ENCODE measurements at places on chromosomes 13 and 19. TPM values are rescaled to one million over a fixed set of nuclear protein-coding genes. Genes with fewer than 3 reads are reported as not detected.

The MADCAM1 gene
- total RNA-seq: 0.59 TPM

The LRRC25 gene
- not detected for total RNA-seq

The ZNF587B gene
- total RNA-seq: 20.0 TPM

The KLK4 gene
- not detected for total RNA-seq

The KCNJ14 gene
- 6.5 TPM for total RNA-seq

The C1QTNF9 gene
- not detected for total RNA-seq

The ANKRD24 gene
- total RNA-seq: 10.9 TPM

The ONECUT3 gene
- total RNA-seq: not detected

The ZNF555 gene
- total RNA-seq: 4.8 TPM

The SCGB2B2 gene
- 0.28 TPM for total RNA-seq

The PRR22 gene
- 6.5 TPM for total RNA-seq

The SIGLEC14 gene
- total RNA-seq: not detected

- peak; percentile 61 for DNase-seq
These were observed 8.1 kb upstream of the SEMA6B start for GRCh38 chr19:4567584-4568071.

DNA sequence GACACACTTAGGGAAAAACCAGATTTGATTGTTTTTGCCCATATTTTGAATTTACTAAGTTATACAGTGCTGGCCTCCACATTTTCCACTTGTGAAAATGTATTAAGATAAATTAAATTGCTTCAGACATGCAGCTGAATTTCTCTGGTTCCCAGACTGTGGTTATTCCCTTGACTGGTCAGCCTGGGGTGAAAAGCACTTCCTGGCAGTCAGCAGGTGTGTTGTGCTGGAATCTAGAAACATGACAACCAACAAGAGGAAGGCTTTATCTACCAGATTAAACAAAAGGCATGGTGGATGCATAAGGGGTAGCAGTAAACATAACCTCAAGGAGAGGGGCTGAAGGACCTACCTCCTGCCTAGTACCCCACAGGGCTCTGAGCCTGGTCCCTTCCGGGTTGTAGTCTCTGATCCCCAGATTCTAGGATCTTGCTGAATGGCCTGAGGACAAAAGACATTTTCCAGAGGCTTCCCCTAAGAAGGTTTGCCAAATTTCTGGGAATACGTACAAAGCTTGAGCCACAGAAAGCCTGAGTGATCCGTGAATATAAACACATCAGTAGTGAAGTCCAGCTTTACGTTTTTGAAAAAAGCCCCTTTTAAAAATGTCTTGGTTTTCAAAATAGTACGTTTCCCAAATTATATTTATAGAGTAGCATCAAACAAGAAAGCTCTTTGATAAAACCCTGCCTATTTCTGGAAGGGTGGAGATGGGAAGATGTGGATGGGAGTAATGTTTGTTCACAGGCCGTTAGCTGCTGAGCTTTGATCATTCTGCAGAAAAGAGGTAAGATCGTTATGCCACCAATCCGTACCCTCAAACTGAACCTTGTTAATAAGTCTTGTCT is 133.4 kb downstream of the LACC1 start:
- DNase-seq: no peak

GRCh38 chr13:75135325-75135825 is 346.6 kb downstream of the TBC1D4 start:
- DNase-seq: peak; percentile 9

- DNase-seq: no peak
These were observed 1270.8 kb downstream of the PCDH9 start for GRCh38 chr13:65959305-65959704.

GRCh38 chr13:33015791-33016323 is 366 bp upstream of the KL start:
- DNase-seq: no peak

DNA sequence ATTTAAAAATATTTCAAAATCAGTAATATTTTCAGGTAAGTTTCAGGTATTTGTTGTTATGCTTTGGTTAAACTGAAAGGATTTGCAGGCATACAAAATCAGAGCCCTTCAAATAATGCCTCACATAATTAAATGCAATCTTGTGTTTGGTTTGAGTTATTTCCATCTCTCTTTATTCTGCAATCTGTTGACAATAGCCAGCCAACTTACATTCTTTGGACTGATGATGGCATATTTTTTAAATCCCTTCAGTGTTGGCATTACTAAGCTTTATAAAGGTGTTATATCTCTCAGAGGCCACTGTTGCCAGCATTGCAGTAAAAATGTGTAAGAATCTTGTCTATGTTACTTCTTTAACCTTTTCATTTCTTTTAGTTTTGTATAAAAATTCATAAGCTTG is 257.2 kb upstream of the RFC3 start:
- no peak for DNase-seq

- no peak for DNase-seq
These were observed 12.7 kb downstream of the SPINT2 start for GRCh38 chr19:38276942-38277517.

DNA sequence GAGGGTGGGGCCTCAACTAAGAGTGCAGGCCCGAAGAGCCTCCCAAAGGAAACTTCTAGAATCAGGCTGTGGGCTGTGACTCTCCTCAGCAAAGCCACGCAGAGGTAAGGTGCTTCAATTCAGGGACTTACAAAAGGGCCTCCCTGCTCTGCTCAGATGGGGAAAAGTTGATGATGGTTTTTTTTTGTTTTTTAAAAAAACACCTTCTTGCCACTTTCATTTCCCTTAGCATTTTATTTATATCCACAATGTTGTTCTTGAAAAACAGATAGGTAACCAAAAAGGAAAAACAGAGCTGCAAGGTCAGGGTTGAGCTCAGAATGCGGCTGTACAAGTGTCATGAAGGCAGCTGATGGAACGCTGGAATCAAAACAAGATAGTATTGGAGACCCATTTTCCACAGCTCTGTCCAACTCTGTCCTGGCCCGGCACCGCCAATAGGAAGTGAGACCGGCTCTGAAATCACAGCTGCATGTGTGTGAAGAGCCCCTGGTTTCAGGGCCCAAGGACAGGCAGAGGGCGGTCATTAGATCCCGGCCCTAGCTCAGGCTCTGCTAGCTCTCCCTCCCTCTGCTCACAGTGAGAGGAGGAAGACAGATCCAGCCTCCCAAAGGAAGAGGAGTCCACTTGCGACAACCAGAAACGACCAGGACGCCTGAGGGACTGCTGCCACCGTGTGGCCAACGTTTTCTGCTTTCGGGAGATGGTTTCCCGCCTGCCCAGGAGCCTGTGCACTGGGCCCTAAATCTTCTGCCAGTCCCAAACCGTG is 58.3 kb downstream of the KLF2 start:
- DNase-seq: peak; percentile 78

DNA sequence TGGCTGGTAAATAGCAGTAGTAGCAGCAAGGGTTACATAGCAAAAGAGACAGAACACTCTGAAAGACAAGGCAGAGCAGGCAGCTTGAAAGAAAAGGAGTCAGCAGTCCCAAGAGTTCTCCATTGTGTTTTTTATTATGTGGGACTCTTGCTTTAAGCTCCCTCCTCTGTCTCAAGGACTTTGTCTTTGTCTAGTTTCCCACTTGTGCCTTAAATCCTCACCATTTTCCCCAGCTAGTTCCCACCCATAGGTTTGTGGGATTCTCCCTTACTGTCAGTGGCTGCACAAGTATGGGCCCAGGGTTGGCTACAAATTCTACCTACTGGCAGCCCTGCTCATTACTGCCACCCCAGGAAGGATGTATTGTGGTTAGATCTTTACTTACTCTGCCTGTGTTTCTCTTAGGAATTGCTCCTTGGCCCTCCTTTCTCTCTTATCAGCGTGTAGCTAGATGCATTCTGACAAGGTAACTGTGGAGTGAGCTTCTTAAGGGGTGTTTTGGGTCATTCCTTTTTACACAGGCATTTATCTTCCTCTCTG is 413.4 kb upstream of the PCDH9 start:
- DNase-seq: no peak

DNA sequence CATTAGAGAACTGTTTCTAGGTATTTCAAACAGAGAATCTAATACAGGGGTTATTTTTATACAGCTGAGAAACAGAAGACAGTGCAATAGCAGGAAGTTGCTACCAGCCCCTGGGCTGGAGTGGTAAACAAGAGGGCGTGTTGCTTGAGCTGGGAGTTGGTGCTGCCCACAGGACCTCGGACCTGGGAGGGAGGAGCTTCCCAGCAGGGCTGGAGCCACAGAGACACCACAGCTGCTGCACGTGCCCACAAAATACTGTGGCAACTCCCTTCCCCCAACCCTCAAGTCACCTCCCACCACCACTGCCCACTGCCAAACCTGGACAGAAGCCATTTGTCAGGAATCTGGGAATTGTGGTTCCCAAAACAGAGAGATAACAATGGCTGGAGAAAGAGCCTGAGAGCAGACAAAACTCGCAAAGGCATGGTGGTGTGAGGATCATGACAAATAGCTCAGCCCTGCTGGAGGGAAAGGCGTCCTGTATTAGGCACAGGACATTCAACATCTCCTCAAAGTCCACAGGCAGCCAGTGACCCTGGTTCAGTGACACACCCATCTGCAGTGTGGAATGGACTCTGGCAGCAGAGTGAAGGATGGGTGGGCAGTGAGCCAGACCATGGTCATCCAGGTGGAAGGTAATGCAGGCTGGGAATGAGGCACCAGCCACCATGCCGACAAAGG is 57.2 kb downstream of the SPATA13 start:
- no peak for DNase-seq

- peak; percentile 76 for DNase-seq
These were observed at the start of gene ZNF69 for GRCh38 chr19:11887611-11888531. TSS of gene ZNF69 (plus strand) at chr19:11887782. CDS start at chr19:11887924, 142 bp downstream.

GRCh38 chr13:58579468-58579867 is 947.9 kb downstream of the PCDH17 start:
- DNase-seq: no peak

- no peak for DNase-seq
These were observed 6.0 kb upstream of the KXD1 start for GRCh38 chr19:18551631-18552030.

GRCh38 chr19:541699-542098 is 2.2 kb upstream of the GZMM start:
- no peak for DNase-seq

GRCh38 chr13:39411511-39411910 is 191.5 kb downstream of the LHFPL6 start:
- DNase-seq: no peak

DNA sequence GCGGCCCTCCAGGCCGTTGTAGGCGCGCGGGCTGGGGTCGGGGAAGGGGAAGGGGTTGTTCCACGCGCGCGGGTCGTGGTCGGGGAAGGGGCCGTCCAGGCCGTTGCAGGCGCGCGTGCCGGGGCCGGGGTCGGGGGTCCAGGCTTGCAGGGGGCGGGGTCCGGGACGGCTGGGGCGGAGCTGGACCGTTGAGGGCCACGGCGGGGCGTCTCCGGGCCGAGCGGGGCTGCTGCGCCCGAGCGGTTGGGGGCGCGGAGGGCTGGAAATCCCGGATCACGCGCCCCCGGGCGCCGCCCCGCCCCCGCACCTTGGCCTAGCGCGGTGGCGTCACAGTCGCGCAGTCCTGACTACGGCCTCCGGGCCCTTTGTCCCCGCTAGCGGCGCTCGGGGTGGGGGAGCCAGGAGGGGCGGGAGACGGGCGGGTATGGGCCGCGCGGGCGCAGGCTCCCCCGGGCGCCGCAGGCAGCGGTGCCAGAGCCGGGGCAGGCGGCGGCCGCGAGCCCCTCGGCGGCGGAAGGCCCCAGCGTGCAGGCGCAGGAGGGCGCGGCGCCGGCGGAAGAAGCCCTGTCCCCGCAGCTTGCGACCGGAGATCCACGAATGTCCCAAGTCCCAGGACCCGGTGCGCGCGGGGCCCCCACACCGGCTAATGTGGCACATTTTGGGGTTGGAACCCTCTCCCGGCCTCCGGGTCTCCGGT is 665 bp downstream of the GPX4 start:
- peak; percentile 88 for DNase-seq

GRCh38 chr13:84917252-84917878 is 881.9 kb downstream of the SLITRK6 start:
- peak; percentile 46 for DNase-seq

DNA sequence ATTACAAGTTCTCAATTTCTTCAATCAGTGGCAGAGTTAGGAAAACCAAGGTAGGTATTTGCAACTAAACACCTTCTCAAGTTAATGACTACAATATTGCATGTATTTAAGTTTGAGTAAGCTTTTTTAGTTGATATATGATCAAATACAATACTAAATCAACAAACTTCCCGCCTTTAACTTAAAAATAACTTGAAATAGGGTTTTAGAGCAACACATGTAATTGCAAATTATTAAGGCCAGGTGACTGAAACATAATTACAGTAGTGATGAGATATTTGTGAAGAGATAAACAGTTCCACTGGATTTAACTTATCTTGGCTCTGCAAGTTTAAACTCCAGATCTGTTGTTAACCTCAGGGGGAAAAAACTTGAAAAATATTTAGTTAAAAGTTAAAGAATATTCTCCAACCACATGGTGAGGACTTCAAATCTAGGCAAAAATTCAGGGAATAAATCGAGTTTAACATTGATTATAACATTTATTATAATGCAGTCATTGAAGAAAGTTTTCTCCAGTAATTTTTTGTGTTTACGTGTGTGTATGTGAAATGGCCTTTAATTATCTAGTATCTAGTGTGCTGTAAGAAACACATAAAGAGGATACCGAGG is 3.6 kb downstream of the DACH1 start:
- DNase-seq: no peak

- DNase-seq: peak; percentile 52
These were observed 12.2 kb upstream of the LILRA5 start for GRCh38 chr19:54325194-54325621.

GRCh38 chr19:41430922-41431321 is 3.7 kb upstream of the B3GNT8 start:
- peak; percentile 35 for DNase-seq
